ENCODE measurements at places on chromosomes 1 and 21.

DNA sequence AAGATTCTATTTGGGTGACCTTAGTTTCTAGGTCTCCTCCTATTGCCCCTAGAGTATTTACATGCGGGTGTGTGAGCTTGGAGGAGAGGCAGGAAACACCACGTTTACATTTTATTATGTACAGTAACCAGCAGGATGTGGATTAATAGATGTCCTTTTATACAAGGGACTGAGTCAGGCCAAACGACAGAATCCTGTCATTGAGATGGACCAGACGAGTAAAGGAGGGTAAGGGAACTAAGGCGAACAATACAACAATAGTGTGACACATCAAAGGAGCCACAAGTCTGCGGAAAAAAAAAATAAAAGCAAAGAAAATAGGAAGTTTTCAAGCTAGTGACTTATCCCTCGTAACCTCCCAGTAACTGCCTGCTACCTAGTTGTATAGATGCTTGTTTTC, 151.1 kb downstream of the GABPA start:
- DNase-seq = no peak

GRCh38 chr1:30695439-30695841, 27.9 kb downstream of the MATN1 start:
- DNase-seq = no peak

DNA sequence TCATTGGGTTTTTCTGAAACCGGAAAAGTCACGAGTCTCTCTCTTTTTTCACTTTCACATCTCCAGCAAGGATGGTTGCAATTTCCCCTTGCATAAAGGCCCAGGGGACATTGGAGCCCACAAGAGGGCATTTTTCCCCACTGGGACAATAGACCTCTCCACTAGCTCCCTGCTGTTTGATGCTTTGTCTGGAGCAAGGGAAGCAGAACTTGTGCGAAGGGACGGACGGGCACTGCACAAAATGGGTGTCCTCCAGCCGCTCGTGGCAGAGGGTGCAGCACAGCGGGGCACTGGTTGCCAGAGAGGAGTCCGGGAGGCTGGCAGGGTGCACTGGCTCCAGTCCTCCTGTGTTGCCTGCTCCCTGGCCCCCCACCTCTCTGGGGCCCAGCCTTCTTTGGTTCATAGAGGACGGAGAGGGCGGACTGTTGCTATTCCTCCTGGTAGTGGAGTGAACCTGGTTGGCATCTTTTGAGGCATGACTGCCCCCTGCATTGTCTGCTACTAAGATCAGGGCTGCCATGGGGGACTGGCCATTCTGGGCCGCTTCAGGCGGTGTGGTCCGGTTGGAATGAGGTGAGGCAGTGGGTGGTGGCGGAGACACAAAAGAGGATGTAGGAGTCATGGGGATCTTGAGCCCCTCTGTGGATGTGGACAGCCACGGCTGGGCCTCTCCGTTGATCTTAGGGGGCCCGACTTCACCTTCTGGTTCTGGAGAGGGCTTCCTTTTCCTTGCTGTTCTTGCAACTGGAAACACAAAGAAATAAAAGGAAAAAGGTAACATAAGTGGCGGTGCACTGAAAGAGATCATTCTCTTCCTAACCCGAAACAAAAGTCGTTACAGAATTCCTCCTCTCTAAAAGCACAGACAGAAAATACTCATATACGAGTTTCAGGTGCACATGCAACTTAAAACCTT, 2.6 kb downstream of the IRF2BP2 start:
- DNase-seq = peak; percentile 38

DNA sequence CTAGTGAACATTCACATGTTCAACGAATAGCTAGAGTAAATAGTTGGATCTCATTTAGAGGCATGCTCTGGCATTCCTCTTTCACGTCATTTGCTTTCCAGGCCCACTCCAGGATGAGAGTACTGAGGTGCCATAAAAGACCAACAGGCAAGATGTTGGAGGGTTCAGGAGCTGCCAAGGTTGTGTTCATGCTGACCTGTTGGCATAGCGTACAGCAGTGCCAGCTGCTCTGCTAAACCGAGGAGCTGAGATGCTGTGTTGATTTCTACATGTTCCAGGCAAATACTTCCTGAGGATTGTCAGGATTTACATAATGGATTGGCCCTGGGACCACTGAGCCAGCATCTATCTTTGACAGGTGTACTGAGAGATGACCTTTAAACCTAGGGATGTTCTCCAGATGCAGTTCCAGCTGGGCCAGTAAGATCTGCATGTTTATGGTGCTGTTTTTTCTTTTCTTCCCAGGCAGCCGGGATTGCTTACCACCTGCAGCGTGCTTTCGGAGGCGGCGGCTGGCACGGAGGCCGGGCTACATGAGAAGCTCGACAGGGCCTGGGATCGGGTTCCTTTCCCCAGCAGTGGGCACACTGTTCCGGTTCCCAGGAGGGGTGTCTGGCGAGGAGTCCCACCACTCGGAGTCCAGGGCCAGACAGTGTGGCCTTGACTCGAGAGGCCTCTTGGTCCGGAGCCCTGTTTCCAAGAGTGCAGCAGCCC, 66.9 kb downstream of the DISC1 start:
- DNase-seq = no peak

GRCh38 chr1:39575191-39576015, 1.2 kb downstream of the PABPC4 start:
- DNase-seq = peak; percentile 59

DNA sequence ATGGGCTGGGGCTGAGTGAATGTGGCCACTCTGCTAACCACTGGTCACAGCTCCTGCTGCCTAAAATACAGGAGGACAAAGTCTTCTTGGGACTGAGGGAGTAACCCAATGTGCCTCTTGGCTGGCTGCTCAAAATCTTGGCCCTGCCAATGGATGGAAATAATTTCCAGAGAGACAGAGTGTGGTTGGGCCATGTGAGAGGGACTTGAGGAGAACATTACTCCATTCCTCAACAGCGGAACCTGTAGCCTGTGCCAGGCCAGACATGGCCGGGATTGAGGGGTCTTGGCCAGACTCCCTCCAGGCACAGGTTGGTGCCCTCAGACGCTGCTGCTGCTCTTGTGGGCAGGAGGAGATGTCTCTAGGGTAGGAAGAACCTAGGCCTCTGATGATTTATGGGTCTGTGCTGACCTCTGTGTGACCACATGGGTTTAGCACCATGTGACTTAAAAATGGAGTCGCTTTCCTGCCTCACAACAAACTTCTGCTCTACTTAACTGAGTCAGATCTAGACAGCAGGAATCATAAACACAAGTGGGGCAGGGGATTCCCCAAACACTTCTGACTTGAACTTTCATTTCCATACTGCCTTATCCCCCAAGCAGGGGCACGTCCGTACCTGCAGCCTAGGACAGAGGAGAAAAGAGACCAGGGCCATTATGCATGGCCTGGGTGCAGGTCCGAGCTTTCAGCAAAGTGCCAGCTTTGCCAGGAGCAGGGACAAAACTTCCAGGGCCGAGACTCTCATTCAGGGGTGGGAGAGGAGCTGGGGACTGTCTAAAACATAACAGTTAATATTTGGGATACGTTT, 79.2 kb downstream of the CD34 start:
- DNase-seq = peak; percentile 68

GRCh38 chr1:179923029-179923428, 31.6 kb upstream of the CEP350 start:
- no peak for DNase-seq

- no peak for DNase-seq
Observed at GRCh38 chr1:209870151-209870831, 42.5 kb downstream of the UTP25 start.

- no peak for DNase-seq
Observed at GRCh38 chr1:15326691-15327588, 79.9 kb downstream of the FHAD1 start.

DNA sequence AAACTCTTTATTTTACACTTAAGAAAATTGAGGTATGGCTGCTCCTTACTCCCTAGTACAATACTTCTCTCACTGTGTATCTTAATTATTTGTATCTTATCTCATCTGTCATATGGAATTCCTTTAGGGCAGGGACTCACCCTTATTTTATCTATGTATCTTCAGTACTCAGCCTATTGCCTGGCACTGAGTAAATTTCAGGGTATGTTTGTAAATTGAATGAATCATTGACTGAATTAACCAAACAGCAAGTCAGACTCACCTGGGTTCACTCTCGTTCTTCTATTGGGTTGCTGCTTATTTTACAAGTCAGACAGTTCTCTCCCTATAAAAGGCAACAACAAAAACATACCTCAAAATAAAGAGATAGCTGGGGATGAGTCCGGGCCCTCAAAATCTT, 63.8 kb downstream of the LAMC1 start:
- no peak for DNase-seq

- DNase-seq = no peak
Observed at GRCh38 chr1:90039652-90040051, 44.7 kb downstream of the ZNF326 start.

DNA sequence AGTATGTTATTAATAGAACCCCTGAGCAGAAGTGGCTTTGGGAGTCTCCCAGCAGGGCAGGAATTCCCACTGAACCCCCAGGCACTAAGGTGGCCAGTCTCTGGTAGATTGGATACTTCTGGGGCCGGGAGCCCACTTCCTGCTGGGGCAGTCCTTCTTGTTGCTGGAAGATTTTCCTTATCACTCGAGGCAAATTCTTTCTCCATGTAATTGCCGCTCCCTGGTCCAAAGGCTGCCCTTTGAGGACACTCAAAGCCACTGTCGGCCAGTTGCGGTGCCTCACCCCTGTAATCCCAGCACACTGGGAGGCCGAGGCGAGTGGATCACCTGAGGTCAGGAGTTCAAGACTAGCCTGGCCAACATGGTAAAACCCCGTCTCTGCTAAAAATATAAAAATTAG, 22.6 kb upstream of the TNFRSF1B start:
- no peak for DNase-seq

DNA sequence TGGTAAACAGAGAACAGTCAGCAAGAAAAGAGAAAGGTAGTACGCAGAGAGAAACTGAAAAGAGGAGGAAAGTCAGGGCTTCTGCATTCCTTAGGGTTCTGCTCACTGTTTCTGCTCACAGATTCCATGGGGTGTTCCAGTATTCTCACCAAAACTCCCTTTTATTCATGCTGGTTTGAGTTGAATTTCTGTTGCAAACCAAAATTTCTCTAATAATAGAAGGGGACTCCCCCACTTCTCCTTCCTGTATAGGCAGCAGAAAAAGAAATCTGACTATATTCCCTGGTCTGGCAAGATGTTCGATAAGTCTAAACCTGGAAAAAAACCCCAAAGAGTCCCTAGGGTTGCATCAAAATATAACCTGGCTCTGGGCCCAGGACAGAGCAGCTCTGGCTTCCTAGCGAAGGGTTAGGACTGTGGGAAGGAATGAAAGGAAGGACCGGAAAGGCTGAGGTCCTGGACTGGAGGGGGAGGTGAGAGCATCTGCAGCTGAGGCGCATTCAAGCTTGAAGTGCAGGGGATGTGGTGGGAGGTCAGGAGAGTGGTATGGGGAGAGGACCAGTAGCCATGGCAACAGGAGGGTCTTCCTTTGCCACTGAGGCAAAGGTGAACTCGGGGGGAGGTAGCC, 18.8 kb upstream of the RGS16 start:
- no peak for DNase-seq

- DNase-seq = no peak
Observed at GRCh38 chr21:18987520-18988026, 584.0 kb upstream of the TMPRSS15 start.

- DNase-seq = no peak
Observed at GRCh38 chr1:81600878-81601622, 199.7 kb upstream of the ADGRL2 start.

DNA sequence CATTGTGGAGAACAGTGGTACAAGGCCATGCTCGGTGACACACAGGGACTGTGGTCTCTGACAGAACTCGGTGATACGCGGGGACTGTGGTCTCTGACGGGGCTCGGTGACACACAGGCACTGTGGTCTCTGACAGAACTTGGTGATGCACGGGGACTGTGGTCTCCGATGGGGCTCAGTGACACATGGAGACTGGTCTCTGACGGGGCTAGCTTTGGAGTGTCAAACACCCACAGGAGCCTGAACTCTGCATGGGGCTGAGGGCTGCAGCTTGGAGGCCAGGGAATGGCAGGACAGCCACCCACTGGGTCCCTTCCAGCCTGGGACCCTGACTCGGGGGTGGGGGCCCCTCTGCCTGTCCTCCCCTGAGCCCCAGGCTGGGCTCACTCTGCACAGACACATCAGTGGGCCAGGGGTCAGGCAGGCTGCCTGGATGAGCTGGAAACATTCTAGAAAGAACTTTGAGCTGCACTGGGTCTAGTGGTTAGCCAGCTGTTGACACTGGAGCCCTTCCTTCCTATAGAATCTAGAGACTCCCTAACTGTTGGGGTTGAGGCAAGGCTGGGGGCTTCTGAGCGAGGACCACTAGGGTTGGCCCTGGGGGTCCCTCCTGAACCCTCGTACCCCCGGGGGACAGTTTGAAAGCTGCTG, 49.8 kb downstream of the DISP3 start:
- no peak for DNase-seq

- DNase-seq = no peak
Observed at GRCh38 chr21:39020751-39021477, 162.3 kb downstream of the PSMG1 start.

DNA sequence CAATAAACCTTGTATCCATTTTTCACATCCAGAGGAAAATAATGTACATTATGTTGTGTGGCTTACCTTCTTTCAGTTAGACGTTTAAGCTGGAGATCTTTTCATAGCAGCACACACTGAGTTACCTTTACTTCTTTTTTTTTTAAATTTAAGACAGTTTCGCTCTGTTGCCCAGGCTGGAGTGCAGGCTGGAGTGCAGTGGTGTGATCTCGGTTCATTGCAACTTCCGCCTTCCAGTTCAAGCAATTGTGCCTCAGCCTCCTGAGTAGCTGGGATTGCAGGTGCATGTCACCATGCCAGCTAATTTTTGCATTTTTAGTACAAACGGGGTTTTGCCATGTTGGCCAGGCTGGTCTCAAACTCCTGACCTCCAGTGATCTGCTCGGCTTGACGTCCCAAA, 7.4 kb upstream of the CAMTA1 start:
- no peak for DNase-seq

DNA sequence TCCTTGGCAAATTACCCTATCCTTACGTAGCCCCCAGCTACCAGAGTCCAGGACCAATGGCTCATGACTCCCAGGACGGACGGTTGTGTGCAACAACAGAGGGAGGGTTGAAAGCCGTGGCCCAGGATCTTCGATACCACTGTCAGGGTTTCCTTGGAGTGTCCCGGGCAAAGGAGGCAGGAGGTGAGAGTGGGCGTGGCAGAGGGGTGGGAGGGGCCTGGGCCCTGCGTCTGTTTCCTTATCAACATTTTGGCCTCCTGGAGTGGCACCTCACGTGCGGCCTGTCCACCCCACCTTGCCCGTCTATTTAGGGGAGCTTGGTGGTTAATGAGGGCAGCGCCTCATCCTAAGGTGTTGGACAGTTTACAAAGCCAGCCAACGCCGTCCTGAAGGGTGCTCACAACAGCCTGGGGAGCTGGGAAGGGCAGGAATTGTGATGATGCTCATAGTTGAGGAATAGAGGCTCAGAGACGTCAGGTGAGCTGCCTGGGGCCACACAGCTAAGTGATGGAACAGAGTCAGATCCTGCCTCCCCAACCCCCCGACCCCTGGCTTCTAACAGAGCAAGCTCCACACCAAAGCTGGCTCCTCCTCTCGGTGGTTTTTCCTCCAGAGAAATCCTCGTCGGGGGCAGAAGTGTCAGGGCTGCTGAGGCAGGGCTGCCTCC, 17.4 kb upstream of the ARHGEF10L start:
- DNase-seq = no peak
